ENCODE measurements at places on chromosomes 7 and 10.

DNA sequence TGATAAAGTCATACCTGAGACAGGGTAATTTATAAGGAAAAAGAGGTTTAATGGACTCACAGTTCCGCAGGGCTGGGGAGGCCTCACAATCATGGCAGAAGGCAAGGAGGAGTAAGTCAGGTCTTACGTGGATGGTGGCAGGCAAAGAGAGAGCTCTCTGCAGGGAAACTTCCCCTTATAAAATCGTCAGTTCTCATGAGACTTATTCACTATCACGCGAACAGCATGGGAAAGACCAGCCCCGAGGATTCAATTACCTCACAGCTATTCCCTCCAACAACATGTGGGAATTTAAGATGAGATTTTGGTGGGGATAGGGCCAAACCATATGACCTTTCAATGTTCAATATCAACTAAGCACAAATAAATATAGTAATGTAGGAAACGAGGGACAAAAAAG lies 559.4 kb upstream of the KCND2 start:
- DNase-seq = no peak

GRCh38 chr7:81173766-81174281 lies 255.0 kb upstream of the SEMA3C start:
- no peak for DNase-seq

DNA sequence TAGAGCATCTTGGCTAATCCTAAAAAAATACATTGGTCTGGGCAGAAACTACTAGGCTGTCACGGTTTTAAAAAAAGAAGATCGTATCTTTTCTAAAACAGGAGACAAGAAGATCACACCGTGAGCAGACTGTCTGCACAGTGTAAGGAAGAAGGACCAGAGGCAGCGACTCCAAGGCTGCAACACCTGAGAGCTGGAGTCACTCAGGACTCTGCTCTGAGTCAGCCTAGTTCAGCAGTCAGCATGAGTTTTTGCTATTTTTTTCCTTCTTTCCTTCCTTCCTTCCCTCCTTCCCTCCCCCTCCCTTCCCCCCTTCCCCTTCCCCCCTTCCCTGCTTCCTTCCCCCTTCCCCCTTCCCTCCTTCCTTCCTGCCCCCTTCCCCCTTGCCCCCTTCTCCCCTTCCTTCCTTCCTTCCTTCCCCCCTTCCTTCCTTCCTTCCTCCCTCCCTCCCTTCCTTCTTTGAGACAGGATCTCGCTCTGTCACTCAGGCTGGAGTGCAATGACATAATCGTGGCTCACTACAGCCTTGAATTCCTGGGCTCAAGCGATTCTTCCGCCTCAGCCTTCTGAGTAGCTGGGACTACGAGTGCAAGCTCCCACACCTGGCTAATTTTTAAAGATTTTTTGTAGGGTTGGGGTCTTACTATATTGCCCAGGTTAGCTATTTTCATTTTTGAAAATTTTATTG lies 24.4 kb downstream of the BAG3 start:
- DNase-seq = no peak

DNA sequence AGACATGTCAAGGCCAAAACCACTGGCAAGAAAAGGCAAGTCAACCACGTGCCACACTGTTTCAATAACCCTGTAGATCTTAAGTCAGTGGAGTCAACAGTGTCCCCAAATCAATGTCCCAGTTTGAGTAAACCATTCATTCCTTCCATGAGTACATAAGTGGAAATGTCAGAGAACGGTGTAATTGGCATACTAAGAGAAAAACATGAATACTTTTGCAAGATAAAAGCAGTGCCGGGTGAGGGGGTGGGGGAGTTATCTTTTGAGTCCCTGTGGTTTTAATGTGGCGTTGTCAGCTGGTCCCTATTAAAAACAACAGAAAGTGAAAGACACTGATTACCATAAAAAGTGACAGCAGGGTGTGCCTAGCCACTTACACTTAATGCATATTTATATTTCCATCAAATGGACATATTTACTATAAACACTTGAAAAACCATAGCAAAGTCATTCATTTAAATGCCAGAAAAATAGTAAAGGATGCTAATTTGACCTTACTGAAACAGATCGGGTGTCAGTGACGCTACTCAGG lies 37.8 kb downstream of the RSU1 start:
- no peak for DNase-seq

DNA sequence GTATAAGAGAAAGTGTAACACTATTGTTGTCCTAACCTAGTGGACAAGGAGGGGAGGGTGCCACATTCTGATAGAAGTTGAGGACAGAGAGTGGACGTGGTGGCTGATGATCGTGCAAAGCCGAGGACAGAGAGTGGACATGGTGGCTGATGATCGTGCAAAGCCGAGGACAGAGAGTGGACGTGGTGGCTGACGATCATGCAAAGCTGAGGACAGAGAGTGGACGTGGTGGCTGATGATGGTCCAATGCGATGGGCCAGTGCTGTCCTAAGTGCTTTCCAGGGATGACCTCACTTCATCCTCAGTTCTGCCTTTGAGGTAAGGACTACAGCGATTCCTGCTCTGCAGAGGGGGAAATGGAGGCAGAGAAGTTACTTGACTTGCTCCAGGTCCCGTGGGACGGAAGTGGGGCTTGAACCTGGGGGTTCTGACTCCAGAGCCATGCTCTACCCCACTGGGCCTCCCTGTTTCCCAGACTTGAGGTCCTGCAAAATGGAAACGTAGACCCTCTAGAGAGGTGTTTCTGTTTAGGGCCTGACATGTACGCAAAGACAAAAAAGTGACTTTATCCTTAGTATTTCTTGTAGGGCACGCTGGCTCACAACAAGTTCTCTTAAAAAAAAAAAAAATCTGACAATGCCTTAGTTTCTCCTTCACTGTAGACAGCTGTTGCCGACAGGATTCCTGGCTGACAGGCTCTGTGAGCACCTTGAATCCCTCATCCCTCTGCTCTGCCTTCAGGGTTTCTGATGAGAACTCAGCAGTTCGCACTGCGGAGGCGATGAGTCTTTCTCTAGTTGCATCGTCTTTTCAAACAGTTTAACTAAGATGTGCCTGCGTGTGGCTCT lies 20.3 kb upstream of the NCAPG2 start:
- DNase-seq = no peak

- no peak for DNase-seq
These were observed 9.2 kb downstream of the PLAU start for GRCh38 chr10:73920089-73920488.

DNA sequence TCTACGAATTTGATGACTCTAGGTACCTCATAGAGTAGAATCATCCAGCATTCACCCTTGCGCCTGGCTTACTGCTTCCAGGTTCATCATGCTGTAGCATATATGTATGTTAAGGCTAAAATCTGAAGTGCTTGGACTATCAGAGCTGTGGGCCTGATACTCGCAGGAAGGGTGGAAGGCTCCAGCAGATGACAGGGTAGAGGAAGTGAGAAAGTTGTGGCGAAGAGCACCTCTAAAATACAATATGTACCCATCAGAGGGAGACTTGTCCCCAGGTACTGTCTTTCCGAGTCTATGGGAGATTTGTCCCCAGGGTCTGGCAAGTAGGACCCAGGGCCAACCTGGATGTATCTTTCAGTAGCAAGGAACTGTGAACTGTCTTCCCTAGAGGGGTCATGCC lies 48.1 kb upstream of the PLEKHA1 start:
- no peak for DNase-seq

DNA sequence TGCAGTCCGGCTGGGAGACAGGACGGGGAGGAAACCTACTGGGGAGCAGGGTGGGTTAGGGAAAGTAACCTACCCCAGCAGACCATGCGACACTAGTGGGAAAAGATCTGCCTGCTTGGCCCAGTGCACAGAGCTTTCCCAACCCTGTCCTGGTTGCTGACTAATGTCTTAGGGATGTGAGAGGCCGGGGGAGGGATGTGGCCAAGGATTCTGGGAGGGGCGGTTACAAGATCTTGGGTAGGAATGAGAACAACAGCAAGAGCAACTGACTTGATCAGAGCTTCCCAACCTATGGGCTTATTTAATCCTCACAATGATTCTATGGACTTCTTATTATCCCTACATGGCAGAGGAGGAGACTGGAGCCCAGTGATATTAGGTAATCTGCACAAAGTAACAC lies 24.0 kb upstream of the EIF5AL1 start:
- DNase-seq = no peak

GRCh38 chr10:79315602-79315920 lies 31.7 kb upstream of the PPIF start:
- no peak for DNase-seq

DNA sequence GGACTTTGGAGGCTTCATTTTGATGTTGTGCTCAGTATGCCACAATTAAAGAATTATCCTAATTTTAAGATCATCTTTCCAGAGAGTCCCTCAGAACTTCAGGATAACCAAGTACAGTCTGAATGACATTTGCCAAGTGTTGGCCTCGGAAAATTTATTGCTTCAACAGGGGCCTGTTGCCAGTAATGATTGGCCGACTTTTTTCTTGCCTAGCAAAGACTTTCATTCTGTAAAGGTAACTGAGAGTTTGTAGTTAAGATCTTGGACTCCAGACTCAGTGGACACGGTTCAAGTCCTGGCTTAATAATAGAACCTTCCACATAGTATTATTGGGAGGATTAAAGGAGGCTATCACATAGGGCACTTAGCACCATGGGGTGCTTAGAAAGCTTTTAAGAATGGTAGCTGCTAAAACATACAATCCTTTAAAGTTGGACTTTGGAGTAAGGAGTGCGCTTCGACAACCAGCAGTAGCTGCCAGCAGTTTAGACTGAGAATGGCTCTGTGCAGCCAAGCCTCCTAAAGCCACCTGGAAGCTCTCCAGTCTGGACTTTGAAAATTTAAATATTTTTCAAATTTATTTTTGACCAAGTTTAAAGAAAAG lies 90.0 kb downstream of the PLCE1 start:
- DNase-seq = no peak

GRCh38 chr10:48659790-48660189 lies 24.9 kb upstream of the WDFY4 start:
- DNase-seq = peak; percentile 2

DNA sequence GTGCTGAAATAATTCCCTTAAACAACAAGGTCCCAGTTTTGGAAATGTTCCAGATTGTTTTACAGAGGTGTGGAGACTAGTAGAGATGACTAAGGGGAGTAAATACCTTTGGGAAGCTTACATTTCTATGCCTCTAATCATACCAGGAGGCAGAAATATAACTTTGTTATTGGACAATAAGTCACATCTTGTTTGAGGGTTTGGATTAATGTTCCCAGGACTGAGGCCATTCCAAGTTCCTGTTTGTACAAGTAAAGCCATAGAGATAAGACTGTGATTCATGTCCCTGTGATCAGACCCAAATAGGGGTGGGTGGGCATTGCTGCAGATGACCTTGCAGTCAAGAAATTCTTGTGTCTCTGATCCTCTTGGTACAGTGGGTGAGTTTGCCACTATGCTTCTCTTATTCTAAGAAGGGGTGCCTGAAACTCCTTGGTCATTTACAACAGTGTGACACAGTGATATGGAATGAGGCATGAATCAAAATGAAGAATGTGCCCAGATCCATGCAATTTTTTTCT lies 508.3 kb downstream of the SORCS3 start:
- DNase-seq = no peak

GRCh38 chr7:44187636-44188416 lies 1.4 kb downstream of the GCK start:
- no peak for DNase-seq

GRCh38 chr10:104657036-104657435 lies 15.9 kb downstream of the SORCS3 start:
- no peak for DNase-seq

GRCh38 chr7:4906682-4907081 lies 23.2 kb upstream of the RADIL start:
- no peak for DNase-seq

DNA sequence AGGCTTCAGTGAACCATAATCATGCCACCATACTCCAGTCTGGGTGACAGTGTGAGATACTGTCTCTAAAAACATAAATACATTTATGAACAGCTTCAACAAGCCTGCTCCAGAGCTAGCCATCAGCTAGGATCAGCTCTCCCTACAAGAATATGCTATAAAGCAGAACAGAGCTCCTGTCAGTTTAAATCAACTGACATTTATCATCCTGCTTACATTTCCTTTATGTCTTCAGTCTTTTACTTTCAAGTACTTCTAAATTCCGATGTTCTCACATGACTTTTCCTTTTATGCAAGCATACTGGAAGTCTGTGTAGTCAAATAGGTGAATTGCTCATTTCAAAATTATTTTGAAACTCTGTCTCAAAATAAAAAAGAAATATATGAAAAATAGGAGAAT lies 64.6 kb downstream of the COA1 start:
- DNase-seq = no peak

DNA sequence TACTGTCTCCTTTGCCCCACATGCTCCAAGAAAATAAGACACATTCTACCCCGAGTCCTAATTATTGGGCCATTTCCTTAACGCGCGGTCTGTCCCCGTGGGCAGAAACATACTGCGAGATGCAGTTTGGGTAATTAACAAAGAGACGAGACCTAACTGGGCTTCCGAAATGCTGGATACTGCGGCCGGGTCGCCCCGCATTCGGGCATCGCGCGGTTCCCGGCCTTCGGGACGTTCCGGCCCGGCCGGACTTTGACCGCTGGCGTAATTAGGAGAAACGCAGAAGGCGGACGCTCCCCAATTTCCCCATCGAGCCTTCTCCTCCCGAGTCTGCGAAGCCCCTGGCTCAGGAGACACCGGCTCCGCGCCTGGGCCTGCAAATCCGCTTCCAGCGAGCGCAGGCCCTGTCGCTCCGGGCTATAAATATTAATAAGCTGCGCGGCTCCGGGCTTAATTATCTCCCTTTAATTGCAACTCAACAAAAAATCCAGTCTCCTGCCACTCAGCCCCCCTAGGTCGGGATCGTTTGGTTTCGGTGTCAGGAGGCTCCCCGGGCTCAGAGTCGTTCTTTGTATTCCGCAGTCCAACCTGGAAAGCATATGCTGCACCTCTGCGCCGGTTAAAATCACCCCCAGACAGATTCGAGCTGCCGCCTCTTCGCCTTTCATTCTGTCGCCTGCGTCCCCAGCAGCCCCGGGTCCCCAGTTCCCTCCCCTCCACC lies 131.5 kb downstream of the SPAG6 start:
- no peak for DNase-seq

GRCh38 chr7:74306730-74307469 lies 17.7 kb downstream of the CLIP2 start:
- DNase-seq = peak; percentile 4

DNA sequence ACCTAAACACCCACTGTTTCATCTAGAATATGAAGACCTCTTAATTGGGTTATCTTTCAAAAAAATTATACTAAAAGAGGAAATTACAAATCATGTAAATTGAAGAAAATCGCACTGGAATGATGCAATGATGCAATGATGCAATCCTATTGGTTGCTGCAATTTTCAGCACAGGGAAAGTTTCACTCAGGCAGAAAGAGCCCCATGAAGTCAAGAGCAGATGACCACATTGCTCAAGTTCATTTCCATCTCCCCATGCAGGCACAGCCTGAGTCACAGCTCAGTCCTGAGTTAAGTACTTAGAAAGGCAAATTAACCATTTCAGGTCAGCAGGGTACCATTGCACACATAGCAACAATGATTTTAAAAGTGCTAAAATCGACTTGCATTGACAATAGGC lies 180.3 kb upstream of the MYO3A start:
- DNase-seq = no peak

GRCh38 chr7:55365205-55365674 lies at the start of gene LANCL2:
LANCL2 (plus strand) TSS chr7:55365337; CDS start chr7:55366026, 689 bp downstream.
- DNase-seq = peak; percentile 79
